H4 (cell line): ENCODE measurements at places on chromosomes 6 and 20. TPM values are rescaled to one million over a fixed set of nuclear protein-coding genes. Genes with fewer than 3 reads are reported as not detected.

DNA sequence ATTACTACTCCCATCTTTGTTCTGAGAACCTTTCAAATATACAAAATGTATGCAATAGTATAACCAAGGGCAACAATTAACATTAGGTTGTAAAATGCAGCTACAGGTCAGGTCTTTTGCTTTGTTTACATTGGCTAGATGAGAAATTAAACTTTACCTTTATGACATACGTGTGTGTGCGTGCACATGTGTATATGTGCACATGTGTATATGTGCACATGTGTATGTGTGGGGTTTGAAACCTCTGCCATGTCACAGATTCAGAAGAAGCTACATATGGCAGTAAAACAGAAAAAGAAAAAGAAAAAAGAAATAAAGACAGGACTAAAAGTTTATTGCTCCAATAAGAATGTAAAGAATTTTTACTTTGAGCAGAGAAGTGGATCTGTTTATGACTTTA, 40.6 kb downstream of the BLOC1S5 start:
- DNase-seq, result no peak

DNA sequence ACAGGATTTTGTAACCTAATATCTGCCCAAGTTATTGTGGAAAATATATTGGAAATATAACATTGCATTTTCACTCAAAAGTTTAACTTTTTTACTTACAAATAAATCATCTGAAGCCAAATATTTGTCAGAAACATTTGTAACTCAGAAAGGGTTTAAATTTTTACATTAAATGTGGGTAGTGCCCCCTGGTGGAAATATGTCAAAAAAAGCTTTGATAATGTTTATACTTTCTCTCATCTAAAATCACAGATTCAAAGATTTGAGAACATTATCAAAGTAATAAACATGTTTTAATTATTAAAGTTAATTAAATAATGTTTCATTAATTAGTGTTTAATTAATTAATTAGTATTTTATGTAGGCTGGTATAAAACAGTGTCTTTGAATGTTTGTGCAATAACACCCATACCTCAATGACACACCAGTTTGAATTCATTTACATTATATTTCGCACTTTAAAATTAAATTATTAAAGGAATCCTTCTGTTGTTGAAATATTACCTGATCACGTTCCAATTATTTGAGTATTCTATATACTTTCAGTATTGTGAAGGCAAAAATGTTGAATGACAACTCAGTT, 320.1 kb upstream of the FKBP1C start:
- no peak for DNase-seq

GRCh38 chr6:1208876-1209275, 103.0 kb upstream of the FOXQ1 start:
- peak; percentile 67 for DNase-seq

- DNase-seq, result peak; percentile 29
Observed at GRCh38 chr20:32823078-32823477, 3.3 kb downstream of the MAPRE1 start.

- no peak for DNase-seq
Observed at GRCh38 chr6:80333342-80333741, 226.9 kb downstream of the BCKDHB start.

- DNase-seq, result peak; percentile 40
Observed at GRCh38 chr6:38713812-38714211, 1.3 kb upstream of the DNAH8 start.

DNA sequence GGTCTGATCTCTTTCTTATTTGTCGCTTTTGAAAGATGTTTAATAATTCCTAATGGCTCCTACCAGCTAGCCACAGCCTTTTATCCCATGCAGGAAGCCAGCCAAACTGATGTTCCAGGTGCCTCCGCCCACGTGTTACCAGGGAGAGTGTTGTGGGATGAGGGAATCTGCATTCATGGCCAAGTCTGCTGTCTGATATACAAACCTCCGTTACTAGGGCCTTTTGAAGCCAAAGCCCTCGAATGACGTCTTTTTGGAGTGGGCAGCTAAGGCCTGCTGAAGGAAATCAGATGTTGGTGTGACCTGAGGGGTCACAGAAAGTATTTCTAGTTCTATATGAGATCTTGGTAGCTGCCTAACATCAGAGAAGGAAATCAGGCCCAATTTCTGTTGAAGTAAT, 21.3 kb downstream of the STK35 start:
- DNase-seq, result no peak

GRCh38 chr6:90068264-90068663, 174.0 kb downstream of the GJA10 start:
- DNase-seq, result peak; percentile 47

GRCh38 chr20:48716086-48716485, 111.7 kb downstream of the PREX1 start:
- DNase-seq, result no peak

DNA sequence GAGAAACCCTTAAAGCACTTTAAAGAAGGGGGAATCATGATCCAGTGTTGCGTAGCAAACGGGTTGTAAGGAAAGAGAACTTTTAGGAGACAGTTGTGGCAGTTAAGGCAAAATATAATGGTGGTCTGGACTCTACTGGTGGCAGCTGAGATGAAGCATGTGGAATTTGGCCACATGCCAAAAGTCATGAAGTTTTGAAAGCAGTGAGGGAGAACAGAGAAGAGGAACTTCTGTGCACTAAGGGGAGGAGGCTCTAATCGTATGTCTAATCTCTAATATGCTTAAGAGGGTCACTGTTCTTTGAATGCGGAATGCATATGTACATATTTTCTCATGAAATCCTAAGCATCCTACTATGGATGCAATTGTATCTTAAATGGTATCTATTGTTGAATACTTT, 91.5 kb downstream of the RIMS1 start:
- DNase-seq, result no peak

DNA sequence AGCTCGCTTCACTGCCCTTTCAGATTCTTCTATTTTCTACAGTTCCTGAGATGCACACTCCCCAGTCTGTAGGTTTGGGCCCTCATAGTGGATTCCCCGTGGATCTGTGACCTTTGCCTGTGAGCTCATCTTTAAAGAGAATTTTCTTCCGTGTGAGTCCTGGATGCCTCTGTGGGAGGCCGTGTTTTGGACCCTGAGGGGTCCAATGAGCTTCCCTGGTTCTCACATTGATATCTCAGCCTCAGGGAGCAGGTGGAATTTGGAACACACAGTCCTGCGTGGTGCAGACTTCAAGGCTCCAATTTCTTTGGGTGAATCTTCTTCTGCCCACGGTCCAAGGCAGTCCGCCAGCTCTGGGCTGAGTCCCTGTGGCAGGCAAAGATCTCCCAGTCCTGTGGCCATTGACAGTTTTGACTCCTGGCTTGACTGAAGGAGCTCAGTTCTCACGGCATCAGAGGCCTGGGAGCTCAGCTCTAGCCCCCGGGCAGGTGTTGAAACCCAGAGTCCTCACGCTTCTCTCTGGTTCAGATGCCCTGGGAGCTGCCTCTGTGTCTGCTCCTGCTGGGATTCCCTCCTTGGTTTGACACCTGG, 61.0 kb downstream of the PSMG4 start:
- no peak for DNase-seq

DNA sequence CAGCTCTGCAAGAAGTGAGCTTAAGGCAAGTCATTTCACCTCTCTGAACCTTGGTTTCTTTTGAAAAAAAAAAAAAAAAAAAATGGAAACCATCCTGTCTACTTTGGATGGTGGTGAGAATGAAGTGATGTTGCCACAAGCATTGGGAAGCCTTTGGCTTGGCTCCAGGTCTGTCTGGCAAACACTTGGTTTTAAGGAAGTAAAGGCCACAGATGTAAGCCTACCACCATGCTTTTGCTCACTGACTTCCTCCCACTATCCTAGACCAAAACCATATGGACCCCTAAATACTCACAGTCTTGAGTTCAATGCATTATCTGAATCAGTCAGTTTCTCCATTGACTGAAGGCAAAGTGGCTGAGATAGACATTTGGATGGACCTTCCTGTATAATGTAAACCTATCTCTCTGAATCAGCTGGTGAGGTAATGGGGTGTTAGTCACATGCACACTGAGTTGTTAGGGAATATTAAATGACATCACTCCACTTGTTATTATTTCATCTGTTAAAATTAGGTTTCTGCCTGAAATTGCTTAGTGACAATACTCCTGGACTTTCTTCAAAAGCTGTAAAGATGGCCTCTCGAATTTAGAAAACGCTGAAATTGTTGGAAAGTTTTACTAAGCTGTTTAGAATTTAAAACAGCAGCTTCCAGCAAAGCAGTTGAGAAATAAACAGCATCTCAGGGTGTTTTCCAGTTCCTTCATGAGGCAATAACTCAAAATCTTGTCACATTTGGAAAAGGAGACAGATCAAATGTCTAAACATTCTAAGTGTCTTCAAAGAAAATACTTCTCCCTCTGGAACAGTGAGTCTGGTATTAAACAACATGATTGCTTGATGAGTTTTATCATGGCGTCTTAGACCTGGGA, 833.5 kb downstream of the DHX35 start:
- DNase-seq, result no peak

- no peak for DNase-seq
Observed at GRCh38 chr20:47638851-47639250, 137.2 kb downstream of the NCOA3 start.

GRCh38 chr20:38178065-38178491, 13.0 kb upstream of the TGM2 start:
- no peak for DNase-seq

- DNase-seq, result peak; percentile 3
Observed at GRCh38 chr6:138945354-138945753, 42.7 kb downstream of the REPS1 start.

DNA sequence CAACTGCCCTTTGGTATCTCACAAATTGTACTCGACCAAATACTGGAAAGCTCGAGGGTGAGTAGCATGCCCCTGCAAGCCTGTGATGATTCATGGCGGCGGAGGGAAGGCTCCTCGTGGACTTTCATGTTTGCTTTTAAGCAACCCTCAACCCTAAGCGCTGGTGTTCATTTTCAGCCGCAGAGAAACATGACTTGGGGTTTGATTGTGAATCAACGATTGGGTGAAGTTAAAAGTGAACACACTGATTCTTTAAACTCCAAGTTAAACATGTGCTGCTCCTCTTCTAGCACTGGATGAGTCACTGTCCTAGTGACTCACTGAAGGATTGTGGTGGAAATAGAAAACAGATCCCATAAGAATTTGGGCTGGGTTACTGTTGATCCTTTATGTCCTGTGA, 8.3 kb downstream of the CD109 start:
- DNase-seq, result peak; percentile 67

DNA sequence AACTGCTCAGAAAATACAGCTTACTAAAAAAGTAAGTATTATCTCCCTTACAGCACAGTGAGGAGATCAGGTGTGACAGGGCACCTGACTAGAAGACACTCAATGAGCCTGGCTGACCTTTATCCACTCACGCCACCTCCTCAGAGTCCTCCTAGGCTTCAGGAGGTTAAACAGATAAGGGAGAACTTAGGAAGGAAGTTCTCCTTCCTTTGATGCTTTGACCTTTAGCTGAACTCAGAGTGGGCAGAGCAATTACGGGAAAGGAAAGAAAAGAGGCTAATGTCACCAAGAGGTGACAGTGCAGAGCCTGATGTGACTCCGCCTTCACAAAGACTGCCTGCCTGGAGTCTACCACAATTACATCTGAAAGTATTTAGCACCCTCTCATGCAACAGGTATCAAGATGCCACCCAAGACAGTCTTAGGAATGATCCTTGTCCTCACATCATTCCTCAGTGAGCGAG, 36.7 kb downstream of the MAN1A1 start:
- no peak for DNase-seq

DNA sequence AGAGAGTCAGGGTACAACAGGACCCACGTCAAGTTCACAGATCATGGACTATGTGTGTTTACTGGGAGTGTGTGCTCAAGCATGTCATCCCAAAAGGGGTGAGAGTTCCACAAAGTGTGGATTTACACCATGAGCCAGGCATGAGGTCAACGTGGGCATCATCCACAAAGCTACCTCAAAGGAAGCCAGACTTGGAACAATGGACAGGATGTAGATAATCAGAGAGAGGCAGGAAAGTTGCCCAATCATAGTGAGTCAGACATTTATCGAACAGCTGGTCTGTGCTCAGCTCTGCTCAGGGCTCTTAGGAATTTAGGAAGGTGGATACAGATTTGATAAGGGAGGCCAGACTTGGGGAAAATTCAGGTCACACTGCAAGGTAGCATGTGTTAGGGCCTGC, 317.2 kb upstream of the CDYL start:
- DNase-seq, result peak; percentile 78

DNA sequence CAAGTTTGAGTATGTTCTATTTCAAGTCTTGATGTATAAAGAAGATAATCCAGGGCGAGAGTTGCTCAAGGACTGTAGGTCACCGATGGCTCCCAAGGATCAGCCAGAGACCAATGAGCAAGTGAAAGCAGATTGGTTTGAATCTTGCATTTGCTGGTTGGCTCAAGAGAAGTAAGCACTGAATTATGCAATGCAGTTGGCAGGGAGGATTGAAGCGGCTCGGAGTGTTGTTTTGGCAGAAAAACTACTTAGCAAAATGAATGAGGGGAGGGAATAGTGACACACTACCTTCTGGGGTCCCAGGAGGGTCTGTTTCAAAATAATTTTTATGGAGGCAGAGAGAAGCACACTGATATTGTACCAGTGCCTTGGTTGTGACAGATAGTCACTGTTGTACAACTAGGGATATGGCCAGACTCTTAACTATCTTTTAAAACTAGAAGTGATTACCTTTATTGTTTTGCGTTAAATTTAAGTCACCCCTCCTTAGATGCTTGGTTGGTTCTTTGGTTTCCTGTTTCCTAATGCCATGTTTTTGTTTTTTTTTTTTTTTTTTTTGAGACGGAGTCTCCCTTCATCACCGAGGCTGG, 15.7 kb downstream of the SASH1 start:
- no peak for DNase-seq

CYP39A1 gene
- 6.6 and 23.3 TPM in 2 replicates for total RNA-seq

LIN28B gene
- not detected in 2 replicates for total RNA-seq

APOM gene
- total RNA-seq, result 0.91 and 1.1 TPM in 2 replicates

GJA10 gene
- not detected in 2 replicates for total RNA-seq

C6orf163 gene
- total RNA-seq, result 0.12 TPM in 1 of 2 replicates, not detected in the other

SUPT3H gene
- 5.9 and 7.5 TPM in 2 replicates for total RNA-seq

CEP250 gene
- total RNA-seq, result 11.5 and 15.3 TPM in 2 replicates

OR12D3 gene
- not detected in 2 replicates for total RNA-seq

HMGCLL1 gene
- total RNA-seq, result 0.19 TPM in 1 of 2 replicates, not detected in the other

PPIL1 gene
- total RNA-seq, result 76.8 and 78.3 TPM in 2 replicates

TRIM10 gene
- not detected in 2 replicates for total RNA-seq

L3MBTL1 gene
- 0.76 and 1.1 TPM in 2 replicates for total RNA-seq

PAK5 gene
- total RNA-seq, result 0.21 and 0.39 TPM in 2 replicates

LY6G6D gene
- total RNA-seq, result not detected in 2 replicates

C6orf132 gene
- total RNA-seq, result not detected in 2 replicates
